Activated CD4-positive, alpha-beta memory T cell treated with anti-CD3 and anti-CD28 coated beads for 36 hours (primary cell): ENCODE measurements at places on chromosomes 2 and 18.

GRCh38 chr2:215796140-215796855, 217.1 kb downstream of the MREG start:
- no peak for DNase-seq

DNA sequence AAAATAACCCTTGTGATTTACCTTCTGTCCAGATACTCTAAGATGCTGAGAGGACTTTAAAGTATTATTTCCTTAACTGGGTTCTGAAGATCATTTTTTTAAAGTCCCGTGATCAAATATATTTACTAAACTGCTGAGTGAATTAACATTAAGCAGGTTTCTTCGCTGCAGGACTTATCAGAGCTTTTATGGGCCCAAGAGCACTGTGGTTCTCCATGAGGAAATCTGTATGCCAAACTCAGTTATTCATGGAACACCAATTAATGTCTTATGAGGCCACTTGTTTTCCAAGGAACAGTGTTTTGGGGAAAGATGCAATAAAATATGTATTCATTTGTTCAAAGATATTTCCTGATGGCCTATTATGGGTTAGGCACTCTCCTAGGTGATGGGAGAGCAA, 80.1 kb upstream of the ATG16L1 start:
- no peak for DNase-seq

DNA sequence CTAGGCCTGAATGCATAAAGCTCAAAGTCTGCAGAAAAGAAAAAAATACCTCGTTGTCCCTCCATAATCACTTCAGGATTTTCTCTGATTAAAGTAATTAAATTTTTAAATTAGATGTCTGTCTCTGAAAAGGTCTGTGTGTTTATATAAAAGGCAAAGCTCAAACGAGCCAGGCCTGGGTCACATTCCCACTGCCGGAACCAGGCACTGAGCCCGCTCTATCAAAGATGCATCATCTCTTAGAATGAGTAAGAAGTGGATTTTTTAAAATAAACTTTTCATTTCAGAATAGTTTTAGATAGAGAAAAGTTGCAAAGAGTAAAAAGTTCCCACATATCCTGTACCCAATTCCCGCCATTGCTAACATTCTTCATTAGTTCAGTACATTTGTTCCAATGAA, 202.1 kb upstream of the KYNU start:
- DNase-seq, result no peak

DNA sequence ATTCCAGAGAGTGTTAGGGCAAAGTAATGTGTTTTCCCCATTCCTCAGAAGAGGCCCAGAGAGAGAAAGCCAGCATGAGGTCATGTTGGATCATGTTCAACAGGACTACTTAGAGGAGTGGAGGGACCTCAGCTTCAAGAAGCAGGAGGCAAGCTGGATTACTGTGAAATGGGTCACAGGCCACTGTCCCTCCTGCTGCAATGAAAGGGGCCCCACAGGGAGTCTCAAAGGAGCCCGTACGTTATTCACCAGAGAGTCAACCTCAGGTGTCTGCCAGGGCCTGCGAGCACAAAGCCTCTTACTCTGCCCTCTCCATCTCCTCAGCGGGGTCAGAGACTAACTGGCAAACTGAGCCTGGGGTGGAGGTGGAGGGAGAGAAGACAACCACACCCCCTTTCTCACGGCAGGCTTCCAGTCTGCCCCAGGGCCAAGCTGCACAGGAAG, 27.2 kb upstream of the ACYP2 start:
- no peak for DNase-seq

DNA sequence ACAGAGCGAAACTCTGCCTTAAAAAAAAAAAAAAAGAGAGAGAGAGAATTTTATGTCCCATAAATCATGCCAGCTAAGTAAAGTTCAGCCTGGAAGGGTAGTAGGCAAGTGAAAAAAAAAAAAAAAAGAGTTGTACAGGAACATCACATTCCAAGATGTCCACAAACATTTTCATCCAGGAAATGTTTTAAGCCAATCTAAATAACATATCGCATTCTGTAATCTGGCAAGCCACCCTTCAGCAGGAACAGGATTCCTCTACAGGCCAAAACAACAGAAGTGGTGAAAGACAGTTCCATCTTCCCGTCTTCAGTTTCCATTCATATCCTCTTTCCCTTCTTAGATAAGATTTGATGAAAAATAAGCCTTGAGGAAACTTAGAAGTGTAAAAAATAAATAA, 1108.1 kb upstream of the DDX18 start:
- no peak for DNase-seq

DNA sequence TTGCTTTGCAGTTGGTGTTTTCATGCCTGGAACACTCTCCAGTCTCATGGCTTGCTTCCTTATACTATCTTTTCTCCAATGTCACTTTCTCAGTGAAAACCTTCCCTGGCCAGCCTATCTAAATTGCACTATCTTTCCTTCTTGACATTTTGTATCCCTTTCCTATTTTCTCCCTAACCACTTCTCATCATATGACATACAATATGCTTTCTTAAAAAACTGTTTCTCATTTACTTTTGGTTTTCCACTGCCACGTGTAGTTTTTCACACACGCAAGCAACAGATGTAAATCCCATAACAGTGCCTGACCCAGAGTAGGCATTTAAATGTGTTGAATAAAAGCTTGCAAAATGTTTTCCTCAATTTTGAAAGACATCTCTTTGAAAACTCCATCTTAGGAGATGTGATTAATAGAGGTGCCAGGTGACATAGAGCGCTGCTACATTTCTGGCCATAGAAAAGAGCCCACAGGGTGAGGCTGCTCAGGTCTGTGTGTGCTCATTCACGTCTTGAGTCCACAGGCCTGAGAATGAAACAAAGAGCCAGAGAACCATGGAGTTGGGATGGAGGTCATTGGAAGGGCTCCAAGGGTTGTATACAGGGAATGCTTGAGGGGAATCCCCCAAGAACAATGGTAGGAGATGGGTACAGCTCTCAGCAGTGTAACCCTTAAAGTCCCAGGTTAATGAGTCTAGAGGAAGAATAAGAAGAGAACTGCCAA, 12.7 kb downstream of the ZNF24 start:
- no peak for DNase-seq

- no peak for DNase-seq
These were observed 360.3 kb upstream of the MYT1L start for GRCh38 chr2:2691419-2691818.

- DNase-seq, result no peak
These were observed 63.5 kb downstream of the CAVIN2 start for GRCh38 chr2:191783416-191783815.

DNA sequence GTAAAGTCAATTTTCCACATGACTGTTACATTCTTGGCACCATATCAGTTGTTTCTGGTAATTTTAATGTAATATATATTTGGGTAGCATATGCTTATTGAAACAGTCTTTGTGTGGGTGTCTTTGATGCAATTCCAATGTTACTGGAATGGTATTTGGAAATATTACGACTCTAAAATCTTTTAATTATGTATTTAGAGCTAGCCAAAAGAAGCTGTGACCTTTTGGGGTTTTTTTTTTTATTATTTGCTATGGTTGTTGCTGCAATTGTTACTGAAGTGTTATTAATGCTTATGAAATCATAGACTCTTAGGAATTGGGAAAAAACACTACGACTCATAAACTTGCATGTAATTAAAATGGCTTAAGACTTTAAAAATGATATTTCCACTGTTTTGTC, 95.9 kb downstream of the AOX1 start:
- no peak for DNase-seq
